NCI-H1417 treated with DMSO at 0.1 percent for 48 hours (cell line): ENCODE measurements at places on chromosomes 7 and 10.

GRCh38 chr10:47182934-47183703 is 116.9 kb upstream of the GDF10 start:
- DNase-seq, result no peak

- no peak for DNase-seq
Measured at GRCh38 chr10:13633689-13634088, 46.9 kb downstream of the PRPF18 start.

GRCh38 chr7:2537981-2538851 is 17.1 kb downstream of the BRAT1 start:
- DNase-seq, result no peak

DNA sequence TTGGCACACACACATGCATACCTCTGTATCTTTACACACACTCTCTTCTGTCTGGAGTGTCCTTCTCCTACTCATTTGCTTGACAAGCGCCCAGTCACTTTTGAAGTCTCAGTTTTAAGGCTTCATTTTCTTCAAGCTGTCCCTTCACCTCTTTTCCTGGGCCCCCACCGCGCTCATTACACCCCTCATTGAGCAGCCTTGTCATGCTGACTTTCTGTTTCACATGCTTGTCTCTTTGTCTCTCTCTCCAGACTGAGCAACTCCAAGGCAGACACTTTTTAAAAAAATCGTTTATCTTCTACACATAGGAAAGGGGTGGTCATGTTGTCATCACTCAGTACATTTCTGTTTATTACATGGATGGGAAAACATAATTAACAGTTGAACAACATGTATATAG is 225.2 kb upstream of the FZD1 start:
- DNase-seq, result no peak

- DNase-seq, result peak; percentile 16
Measured at GRCh38 chr7:7830122-7830878, 111.9 kb upstream of the RPA3 start.

GRCh38 chr10:4586776-4587175 is 239.2 kb upstream of the AKR1E2 start:
- DNase-seq, result no peak

DNA sequence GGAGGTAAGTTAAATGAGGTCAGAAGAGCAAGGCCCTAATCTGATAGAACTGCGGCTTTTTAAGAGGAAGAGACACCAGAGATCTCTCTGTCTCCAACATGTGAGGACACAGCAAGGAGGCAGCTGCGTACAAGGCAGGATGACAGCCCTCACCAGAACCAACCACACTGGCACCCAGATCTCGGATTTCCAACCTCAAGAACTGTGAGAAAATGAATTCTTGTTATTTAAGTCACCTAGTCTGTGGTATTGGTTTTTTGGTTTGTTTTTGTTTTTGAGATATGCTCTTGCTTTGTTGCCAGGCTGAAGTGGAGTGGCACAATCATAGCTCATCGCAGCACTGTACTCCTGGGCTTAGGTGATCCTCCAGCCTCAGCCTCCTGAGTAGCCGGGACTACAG is 127.2 kb downstream of the DLG5 start:
- DNase-seq, result no peak

GRCh38 chr7:85489498-85489897 is 302.6 kb upstream of the SEMA3D start:
- no peak for DNase-seq

- no peak for DNase-seq
Measured at GRCh38 chr10:100364735-100365391, 17.8 kb downstream of the SCD start.

DNA sequence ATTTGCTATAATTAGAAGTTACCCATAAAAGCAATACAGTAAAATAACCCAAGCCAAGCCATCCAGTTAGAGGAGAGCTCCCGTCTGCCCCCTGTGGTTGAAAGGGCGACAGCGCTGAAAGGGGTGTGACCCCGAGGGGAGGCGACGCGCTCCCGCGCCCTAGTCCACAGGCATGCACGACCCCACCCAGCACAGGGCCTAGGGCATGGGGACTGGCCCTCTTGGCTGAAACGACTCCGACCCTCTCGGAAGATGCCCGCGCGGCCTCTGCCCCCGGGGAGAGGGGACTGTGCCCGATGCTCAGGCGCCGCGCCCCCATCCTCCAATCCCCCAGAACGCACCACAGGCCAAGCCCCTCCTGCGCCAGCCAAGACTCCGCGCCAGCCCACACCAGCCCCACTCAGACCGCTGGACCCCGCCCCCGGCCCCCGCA is 64.0 kb downstream of the CSGALNACT2 start:
- DNase-seq, result no peak

DNA sequence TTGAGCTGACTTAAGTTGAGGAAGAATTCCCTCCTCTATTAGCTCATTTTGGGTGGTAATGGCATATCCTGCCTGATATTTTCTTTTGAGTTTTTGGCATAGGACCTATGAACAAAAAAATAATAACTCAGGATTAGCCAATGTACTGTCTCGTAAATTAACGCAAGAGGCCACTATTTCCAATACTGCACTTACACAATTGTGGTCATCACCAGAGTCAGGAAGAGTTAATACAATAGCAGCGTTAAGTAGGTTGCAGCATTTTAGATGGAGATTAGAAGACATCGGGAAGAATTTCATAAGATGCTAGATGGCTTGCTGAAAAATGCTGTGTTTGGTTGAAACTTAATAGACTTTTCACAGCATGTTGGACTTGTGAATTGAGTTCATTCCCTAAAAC is 36.4 kb downstream of the ANTXRL start:
- no peak for DNase-seq

DNA sequence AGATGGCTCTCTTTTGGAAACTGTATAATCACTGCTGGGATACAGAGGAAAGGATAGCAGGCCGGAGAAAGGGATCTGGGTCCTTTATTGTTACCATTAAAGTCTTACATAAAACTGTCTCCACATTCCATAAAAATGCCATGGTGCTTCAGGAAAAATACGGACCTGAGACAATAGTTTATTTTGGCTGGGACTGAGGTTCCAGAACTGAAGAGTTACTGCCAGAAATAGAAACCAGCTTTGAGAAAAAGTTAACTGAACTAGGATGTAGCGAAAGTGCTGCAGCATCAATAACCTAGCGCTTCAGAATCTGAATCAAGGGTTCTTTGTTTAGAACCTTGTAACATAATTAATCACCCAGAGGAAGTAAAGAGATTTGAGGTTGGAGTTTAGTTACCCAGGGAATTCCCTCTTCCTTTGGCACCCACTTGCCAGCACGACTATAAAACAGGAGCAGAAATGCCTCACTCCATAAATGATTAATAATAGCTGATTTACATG is 38.0 kb downstream of the MEOX2 start:
- no peak for DNase-seq

DNA sequence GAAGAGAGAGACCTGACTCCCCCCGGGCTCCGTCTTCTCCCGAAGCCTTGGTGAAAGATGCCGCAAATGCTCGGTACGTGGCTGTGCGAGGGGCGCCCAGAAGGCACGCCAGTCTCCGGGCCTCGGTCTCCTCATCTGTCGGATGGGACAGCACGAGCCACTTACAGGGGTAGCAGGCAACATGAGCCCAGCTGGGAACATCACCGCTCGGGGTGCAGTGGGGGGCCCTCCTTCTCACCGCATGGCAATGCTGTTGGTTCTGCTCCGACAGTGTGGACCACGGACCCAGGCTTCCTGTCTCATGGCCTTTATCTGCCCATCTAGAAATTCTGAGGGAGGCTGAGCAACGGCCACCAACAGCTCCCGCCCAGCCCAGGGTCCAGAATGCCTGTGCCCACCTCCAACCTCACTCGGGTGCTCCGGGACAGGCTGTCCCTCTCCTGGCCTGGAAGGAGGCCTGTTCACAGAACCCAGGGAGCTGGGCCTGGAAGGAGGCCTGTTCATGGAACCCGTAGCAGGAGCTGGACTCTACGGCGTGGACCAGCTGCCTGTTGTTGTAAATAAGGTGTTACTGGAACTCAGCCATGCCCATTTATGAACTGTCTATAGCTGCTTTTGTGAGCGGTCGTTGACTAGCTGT is 15.8 kb downstream of the ADAP1 start:
- no peak for DNase-seq

DNA sequence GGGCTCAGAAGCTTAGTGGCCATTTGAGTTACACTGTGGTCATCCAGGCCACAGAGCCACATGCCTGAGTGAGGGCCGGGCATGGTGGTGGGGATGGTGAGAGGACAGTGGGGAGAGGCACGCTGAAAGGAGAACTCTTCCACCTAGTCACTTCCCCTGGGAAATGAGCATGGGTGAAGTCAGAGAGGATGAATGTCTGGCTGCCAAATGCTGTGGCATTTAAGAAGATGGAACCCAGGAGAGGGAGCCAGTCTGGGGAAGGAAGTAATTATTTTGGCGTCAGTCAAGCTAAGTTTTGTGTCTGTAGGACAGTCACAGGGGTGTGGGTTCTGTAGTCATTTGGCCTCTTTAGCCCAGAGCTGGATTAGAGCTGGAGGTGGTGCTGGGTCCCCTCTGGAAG is 86.0 kb upstream of the PODXL start:
- no peak for DNase-seq

- no peak for DNase-seq
Measured at GRCh38 chr10:124849111-124849773, 47.6 kb downstream of the ABRAXAS2 start.

DNA sequence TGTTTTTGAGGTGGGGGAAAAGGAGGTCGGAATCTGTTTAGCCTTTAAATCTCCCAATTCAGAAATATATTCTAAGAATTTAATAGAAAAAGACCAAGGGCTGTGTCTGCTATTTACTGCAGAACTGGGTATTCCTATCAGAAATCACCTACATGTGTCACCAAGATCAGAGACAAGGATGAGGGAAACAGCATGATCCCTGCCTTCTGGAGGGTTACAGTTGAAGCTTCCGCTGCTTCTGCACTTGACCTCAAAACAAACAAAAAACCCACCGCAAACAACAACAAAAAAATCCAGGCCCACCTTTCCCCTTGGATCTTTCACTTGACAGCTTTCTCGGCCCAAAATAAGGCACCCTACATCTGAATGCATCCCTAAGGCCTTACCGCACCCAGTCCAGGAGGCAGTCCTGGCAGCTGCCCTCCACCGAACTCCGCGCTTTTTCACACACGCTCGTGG is 750 bp upstream of the CDK14 start:
- DNase-seq, result no peak

- no peak for DNase-seq
Measured at GRCh38 chr7:131574741-131575140, 18.3 kb upstream of the PODXL start.

DNA sequence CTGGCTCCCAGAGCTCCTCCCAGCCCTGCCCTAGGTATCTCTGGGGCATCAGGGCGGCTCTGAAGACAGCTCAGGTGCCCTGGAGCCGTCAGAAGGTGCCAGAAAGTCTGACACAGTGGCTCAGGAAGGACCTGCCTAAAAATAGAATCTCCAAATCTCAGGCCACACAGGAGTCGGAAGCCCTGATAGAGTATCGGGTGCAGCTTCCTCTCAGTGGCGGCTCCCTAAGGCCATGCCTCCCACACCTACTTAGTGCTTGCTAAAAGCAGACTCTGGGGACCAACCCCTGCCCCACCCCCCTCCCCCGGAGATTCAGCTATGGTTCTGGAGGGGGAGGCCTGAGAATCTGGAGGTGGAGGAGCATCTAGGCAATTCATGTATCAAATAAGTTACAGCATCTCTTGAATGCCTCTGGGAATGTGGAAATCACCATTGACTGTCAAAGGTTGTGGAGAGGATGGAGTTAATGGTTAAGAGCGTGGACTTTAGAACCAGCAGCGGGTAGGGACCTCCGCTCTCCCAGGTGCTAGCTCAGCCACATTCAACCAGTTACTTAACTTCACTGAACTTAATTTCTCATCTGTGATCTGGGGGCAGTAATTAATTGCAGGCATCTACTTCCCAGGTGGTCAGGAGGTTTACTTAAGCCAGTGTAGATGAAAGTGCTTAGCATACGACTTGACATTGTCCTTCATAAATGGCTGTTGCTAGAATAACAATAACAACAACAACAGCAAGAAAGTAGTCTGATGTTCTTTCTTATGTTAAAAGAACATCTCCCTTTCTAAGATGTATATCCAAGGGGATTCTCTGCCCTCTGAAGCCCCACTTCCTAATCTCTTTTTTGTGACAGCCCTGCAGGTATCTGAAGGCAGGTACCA is 38.6 kb upstream of the MXI1 start:
- DNase-seq, result no peak

- DNase-seq, result no peak
Measured at GRCh38 chr7:108129018-108129965, 869 bp downstream of the LAMB4 start.

DNA sequence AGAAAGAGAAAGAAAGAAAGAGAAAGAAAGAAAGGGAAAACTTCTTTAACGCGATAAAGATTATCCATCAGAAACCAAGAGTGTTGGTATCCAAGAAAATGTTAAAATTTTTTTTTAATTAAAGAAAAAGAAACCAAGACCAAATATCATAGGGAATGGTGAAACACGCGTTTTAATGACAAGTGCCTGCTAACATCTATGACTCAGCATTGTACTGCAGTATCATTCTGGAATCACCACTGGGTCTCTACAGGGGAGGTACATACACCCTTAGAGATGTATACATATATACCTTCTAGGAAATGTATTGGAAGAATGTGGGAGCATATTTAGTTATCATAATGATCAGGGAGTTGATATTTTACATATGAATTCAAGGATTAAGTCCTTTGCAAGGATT is 32.1 kb upstream of the PIK3AP1 start:
- no peak for DNase-seq

DNA sequence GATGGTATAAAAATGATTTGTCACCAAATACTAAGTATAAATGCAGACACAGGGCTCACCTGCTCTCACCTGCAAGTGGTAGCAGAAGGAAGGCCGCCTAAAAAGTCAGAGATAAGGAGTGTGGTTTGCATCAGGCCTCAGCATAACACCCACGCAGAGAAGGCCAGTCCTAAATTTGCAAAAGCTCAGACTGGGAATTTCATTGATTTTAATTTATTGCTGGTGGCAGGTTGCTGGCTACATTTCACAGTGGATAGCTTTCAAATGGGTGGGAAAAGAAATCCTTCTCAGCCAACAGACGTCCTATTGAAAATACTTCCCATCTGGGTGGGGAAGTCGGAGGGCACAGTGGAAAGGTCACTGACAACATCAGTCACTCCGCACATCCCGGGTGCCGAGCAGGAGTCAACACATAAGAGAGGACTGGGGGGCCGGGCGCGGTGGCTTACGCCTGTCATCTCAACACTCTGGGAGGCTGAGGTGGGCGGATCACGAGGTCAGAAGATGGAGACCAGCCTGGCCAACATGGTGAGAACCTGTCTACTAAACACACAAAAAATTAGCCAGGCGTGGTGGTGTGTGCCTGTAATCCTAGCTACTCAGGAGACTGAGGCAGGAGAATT is 561.8 kb upstream of the MKI67 start:
- DNase-seq, result no peak
